Stimulated activated CD8-positive, alpha-beta memory T cell treated with anti-CD3 and anti-CD28 coated beads, Interleukin-15, amount 100 ng/mL, for 4 hours (primary cell): ENCODE measurements at places on chromosomes 4 and X.

- DNase-seq = no peak
These were observed 23.3 kb upstream of the SCML2 start for GRCh38 chrX:18377796-18378195.

- no peak for DNase-seq
These were observed 454 bp downstream of the BTC start for GRCh38 chr4:74793757-74794381.

DNA sequence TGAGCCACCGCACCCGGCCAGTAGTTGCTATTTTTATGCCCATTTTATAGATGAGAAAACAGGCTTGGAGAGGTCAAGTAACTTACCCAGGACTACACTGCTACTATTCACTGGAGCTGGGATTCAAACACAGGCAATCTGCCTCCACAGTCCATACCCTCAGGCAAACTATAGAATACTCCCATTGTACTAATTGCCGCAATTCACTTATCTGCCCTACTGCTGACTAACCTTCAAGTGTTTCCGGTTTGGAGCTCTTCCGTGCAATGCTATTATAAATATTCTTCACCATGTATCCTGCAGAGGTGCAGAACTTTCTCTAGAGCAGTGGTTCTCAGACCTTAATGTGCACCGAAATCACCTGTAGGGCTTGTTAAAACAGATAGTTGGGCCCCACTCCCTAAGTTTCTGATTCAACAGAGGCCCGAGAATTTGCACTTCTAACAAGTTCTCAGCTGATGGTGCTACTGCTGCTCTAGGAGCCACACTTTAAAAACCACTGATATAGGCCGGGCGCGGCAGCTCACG is 1.9 kb upstream of the G3BP2 start:
- DNase-seq = no peak

DNA sequence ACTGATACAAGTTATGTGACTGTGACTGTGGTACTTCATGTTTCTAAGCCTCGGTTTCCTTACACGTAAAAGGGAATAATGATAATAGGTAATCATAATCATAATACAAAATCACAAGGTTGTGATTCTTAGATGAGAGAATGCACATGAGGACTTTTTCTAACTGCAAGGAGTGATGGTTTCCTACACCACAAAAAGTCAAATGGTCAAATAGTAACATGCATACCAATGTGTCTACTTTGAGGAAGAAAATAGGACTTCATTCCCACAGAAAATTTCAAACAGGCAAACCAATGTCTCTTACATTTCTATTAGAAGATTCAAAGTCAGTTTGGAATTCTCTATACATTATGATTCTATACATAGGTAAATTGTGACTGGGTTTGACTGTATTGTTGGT is 368.7 kb upstream of the FTHL17 start:
- no peak for DNase-seq

GRCh38 chrX:9835585-9836210 is 49.5 kb downstream of the SHROOM2 start:
- DNase-seq = no peak

DNA sequence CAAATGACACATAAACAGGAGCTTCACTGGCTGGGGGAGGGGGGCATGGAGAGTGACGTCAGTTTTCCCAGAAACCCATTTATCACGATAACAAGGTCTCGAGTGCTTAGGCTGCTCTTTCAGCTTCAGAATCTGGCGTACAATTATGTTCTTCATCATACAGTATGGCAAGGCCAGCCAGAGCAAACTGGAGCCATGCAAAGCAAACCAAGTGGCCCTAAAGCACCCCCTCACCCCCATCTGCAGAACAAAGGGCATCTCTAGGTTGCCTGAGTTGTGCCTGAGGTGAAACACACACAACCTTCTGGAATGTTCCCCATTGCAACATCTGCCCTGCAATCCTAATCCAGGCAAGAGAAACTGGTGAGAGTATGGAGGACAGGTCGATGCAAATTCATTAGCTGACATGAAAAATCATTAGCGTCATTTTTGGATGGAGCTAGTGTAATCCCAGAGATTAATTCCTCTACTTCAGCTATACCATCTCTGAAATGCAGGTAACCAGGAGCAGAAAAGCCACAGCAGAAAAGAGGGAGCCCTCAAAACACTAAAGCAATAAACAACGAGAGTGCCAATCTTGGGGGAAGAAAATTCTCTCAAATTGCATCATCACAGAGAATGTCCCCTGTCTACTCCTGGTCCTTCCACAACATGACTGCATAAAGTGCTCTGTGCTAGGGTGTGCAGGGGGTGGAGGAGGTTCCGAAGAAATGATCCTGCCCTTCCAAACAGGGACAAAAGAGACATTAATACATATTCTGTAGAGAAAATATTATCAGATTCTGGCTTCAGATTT is 1.8 kb downstream of the SEPTIN6 start:
- peak; percentile 54 for DNase-seq

- DNase-seq = no peak
These were observed 354.1 kb downstream of the TEX13C start for GRCh38 chrX:125673758-125674157.

- no peak for DNase-seq
These were observed 74.9 kb downstream of the MTMR1 start for GRCh38 chrX:150768132-150768485.

DNA sequence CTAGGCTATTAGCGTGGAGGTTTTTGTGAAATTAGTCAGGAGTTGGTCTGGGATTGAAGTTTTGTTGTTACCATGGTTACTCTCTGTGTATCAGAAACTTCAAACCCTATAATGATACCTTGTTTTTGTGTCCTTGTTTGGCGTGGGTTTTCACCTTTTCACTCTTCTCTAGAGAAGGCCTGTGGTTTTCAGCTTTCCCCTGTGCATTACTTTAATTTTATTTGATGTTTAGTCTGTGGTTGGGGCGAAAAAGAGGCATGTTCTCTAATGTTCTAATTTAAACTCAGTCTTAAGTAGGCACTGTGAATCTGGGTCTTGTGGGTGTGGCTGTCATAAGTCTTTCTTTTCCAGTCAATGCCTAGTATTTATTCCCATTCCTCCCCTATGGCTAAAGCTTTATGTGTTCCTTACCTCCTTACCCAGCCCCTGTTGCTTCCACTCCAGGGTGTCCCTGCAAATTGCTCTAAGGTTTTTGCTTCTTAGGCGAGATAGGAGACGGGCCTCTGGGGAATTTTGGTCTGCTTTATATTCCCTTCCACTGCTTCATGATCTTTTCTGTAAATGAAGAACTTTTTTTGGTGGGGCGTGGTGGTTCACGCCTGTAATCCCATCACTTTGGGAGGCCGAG is 326.3 kb upstream of the ZCCHC13 start:
- no peak for DNase-seq

DNA sequence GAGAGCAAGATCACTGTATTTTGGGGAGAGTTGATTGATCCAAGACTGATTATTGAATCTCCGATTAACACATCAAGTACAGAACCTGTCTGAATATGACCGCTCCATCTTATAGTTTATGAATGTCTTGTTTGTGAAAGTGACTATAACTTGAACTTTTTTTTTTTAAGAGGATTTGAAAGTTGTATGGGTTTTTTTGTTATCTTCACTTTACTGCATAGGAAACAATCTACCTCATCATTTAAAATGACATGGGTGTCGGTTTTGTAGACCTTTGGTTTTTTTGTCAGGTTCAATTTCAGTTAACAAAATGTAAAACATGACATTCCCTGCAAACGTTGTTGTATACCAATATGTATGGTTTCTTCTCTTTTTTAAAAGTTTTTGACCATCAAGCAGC is 103.0 kb upstream of the NUDT6 start:
- no peak for DNase-seq

GRCh38 chrX:130173190-130173895 is 1.6 kb downstream of the RAB33A start:
- DNase-seq = no peak

GRCh38 chr4:61950625-61951024 is 750.5 kb downstream of the ADGRL3 start:
- DNase-seq = no peak

DNA sequence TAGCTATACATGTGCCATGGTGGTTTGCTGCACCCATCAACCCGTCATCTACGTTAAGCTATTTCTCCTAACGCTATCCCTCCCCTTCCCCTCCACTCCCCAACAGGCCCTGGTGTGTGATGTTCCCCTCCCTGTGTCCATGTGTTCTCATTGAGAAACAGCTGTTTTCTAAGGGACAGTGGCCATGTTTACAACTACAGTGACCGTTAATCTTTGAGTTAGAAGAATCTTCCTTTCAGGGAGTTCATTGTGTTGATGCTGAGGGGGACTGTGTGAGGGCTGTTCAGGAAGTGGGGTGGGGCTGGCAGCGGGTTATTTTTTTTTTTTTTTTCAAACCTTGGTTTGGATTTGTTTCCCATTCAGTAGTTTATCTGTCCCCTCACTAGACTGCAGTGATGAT is 179.9 kb downstream of the NHS start:
- DNase-seq = no peak

- DNase-seq = no peak
These were observed 226.9 kb upstream of the SMIM31 start for GRCh38 chr4:164526933-164527583.

DNA sequence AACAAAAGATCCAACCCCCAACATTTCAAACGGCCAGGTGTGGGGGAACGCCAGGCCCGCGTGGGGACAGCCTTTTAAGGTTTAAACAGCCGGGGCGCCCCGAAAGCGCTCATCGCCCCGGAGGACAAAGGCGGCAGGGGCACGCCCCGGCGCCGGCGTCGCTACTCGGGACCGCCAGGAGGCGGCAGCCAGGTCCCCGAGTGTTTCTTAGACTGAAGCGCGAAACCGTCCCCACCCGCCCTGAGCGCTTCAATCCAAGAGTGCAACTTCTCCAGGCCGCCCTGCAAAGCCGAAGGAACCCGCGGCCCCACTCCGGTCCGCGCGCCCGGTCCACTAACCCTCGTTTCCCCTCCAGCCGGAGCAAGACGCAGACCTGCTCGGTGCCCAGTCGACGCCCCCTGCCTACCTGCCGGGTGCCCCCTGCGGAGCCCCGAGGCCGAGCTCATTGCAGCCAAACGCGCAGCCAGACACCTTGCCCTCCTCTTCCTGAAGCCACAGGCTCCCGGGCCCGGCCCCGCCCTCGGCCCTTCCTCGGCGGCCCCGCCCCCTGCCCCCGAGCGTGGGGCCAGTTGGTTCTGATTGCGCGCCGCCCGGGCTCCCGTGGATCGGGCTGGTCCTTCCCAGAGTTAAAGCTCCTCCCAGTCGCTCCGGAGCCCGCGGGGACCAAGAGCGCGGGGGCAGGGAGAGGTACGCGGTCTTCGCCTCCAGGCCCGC is at the start of gene CASP6:
TSS of gene CASP6 (minus strand) at position 496 of the 714 bp plus-strand sequence. CDS start at position 446, 50 bp downstream.
- DNase-seq = peak; percentile 40

DNA sequence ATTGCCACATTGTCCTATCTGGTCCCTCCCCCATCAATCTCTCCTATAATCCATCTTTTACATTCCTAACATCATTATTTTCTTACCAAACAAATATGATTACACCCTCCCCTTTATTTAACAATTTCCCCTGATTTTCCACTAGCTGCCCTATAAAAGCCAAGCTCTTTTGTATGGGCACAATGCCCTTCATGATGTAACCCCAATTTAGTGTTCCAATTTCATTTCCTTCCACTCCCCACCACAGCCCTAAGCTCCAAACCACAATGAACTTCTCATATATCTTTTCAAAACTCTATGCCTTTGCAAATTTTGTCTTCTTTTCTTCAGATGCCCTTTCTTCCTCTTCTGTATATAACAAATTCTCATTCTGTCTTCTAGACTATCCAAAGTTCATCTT is 39.5 kb upstream of the PTPN13 start:
- no peak for DNase-seq

DNA sequence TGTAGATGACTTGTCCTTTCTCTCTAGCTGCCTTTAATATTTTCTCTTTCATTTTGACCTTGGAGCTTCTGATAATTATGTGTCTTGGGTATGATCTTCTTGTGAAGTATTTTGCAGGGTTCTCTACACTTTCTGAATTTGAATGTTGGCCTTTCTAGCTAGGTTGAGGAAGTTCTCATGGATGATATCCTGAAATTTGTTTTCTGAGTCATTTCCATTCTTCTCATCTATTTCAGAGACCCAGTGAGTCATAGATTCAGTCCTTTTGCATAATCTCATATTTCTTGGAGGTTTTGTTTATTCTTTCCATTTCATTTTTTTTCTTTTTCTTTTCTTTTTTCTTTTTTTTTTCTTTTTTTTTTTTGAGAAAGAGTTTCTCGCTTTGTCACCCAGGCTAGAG is 585.7 kb upstream of the PABPC4L start:
- no peak for DNase-seq

DNA sequence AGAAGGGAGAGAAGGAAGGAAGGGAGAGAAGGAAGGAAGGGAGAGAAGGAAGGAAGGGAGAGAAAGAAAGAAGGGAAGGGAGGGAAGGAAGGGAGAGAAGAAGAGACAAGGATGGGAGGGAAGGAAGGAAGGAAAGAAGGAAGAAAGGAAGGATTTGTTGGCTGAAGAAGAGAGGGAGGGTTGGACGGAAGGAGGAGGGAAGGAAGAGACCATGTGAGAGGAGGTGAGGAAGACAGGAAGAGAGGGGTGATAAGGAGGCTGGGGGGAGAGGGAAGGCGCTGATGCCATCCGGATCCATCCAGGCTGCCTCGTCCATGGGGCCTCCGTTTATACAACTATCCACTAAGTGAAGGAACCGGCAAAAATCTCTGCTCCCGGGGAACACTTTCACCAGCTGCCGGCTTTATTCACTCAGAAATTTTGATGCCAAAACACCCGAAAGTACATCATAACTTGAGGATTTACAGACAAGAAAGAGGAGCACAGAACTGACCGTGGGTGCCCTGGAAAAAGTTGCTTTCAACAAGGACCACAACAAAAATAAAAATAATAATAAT is 14.9 kb downstream of the DHRSX start:
- no peak for DNase-seq

GRCh38 chr4:128234836-128235235 is 52.8 kb downstream of the PGRMC2 start:
- DNase-seq = no peak

- no peak for DNase-seq
These were observed 243.3 kb downstream of the SLC7A11 start for GRCh38 chr4:137998666-137999429.

GRCh38 chrX:154056770-154057241 is 37.1 kb upstream of the IRAK1 start:
- no peak for DNase-seq

DNA sequence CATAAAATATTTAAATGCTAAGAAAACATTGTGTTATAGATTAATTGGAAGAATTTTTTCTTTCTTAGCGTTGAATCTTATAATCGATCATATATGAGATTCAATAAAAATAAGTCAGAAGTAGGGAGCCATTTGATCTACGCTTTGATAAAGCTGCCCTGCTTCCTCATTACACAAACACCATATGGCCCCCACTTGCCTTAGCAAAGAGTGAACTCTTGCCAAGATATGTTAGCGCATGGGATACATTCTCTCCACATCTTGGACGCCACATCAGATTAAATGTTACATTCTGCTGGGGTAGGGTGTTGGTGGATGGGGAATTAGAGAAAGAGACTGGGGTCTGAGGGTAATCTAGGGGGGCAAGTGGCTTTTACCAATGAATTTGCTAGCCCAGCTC is 207.7 kb upstream of the MID1 start:
- no peak for DNase-seq

DNA sequence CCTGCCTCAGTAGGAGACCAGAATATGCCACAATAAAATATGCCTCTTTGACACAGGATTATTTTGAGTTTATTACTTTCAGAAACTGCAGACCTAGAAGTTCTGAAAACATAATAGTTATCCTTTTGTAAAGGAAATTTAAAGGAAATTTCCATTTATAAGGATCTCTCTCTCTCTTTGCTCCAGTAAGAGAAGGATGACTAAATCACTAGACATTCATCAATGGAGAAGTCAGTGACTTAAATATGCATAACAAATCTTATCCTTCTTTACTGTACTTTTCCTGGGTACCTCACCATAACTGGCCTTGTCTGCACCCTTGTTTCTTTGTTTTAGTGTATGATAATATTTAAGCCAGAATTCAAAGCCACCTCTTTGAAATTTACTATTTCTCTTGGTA is 28.3 kb upstream of the OPHN1 start:
- DNase-seq = no peak
